ENCODE measurements at places on chromosomes 4 and X.
A peak's percentile ranks its signal among the peaks of the same experiment; 100 is the strongest.

DNA sequence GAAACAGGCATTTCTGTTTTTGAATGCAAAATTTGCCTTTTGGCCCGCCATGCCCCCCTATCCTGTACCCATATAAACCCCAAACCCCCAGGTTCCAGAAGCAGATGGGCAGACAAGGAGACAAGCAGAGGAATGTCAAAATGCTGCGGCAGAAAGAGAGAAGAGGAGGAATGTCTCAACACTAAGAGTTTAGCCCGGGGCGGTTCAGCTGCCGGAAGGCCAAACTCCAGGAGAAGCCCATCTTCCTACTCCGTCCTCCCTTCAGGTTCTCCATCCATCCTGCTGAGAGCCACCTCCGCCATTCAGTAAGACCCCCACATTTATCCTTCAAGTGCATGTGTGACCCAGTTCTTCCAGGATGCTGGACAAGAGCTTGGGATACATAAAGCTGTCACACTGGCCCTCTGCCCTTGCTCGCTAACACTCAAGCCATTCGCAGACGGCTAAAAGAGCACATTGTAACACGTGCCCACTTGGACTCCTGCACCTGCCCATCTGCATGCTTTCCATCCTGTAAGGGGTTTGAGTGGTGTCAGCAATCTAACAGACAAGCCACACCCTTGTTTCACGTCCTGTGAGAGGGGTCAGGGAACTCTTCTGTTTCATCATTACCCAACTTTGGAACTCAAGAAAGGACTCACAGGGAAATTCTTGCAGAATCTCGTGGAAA is 31.3 kb downstream of the TLR10 start:
- DNase-seq = no peak

GRCh38 chr4:63269156-63269555 is 1140.1 kb downstream of the TECRL start:
- no peak for DNase-seq

- no peak for DNase-seq
Observed at GRCh38 chr4:2245787-2246275, 3.9 kb upstream of the HAUS3 start.

DNA sequence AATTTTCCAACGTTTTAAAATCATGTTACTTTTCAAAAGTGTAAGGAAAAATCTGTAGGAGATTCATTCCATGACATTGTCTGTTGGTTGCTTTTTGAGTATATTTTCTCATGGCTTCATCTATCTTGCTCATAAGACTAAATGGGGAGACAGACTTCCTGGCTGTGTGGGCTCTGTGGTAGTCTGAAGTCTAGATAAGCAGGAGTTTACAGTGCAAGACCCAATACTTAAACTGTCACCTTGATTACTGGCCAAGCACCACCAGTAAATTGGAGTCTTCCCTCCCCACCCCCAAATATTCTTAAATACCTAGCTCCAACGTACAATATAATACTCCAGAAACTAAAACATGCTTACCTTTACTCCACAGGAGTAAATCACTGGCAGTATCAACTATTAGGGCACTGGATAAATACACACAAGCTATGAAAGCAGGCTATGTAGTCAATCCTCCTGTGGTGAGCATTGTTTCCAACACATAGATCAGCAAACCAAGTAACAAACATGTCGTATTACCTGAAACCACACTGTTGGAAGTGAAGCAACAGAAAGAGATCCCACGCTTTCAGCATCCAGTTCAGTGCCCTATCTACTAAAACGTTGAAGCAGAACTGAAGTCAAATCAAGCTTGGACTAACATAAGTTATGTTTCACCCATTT is 6.2 kb downstream of the HNRNPD start:
- DNase-seq = no peak

DNA sequence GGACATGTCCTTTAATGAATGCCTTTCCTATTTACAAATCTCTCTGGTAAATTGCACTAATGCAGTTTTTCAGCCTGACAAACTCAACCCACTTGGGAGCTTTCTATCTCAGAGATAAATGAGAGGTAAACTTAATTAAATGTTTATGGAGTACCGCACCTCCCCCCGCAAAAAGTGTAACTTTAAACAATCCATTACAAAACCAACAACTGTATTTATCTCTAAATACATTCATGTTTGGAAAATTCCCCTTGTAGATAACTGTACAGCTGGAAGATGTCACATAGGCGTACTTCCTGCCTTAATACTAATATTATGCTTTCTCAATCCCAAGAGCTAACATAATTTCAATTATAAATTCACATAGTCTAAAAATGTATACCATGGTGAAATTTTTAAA is 215.5 kb downstream of the LDB2 start:
- DNase-seq = no peak

GRCh38 chrX:112820364-112821268 is 20.0 kb downstream of the AMOT start:
- no peak for DNase-seq

- no peak for DNase-seq
Observed at GRCh38 chr4:174036576-174036975, 246.9 kb downstream of the FBXO8 start.

GRCh38 chr4:168336837-168337549 is 18.4 kb upstream of the DDX60 start:
- DNase-seq = no peak

DNA sequence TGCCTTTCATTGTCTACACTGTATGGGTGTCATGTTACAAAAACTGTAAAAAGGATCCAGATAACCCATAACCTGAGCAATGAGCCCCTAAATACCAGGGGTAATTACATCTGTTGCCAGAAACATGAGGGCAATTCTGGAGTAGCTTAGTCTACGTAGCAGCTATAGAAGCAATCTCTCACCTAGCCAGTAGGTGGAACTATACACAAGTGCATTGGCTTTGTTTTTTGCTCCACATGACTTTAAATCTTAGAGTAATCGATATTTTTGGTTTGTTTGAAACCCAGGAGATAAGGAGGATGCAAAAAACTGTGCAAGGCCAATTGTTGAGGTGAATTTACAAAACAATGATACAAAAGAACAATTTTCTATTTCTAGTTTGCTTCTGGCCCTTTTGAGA is 57.5 kb downstream of the GPR82 start:
- no peak for DNase-seq

DNA sequence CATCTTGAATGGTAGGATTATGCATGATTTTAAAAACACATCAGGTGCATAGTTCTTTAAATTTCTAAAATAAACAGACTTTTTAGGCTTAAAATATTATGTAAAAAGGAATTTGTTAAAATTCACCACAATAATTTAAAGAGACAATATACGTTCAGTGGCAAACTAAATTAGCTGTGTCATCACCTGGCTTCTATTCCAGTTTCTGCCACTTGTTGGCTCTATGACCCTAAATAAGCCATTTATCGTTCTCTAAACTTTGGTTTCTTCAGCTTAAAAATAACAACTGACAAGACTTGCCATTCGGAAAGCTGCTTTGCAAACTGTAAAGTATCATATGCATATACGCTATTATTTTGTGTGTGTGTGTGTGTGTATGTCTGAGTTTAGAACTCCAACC is 141.3 kb downstream of the MGST2 start:
- no peak for DNase-seq

DNA sequence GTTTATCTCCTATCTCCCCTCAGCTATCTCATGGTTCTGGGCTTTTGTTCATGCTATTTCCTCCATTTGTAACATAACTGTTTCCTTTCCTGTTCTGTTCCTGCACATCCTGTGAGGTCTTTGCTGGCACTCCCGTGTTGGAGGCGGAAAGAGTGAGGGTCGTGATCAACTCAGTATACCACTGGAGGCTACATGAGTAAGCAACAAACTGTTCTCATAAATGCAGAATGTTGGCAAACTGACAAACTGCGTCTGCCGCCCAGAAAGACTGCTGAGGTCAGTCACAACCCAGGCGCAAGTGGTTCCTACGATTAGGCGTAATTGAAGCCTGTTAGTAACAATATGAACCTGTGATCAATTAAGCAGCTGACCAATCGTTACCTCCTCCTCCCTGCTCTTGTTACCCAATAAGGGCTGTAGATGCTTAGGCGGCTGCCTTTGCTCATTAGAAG is 48.8 kb downstream of the C4orf33 start:
- DNase-seq = no peak

GRCh38 chr4:169615467-169616106 is 3.2 kb upstream of the NEK1 start:
- no peak for DNase-seq

GRCh38 chr4:99403380-99404184 is 31.6 kb downstream of the ADH7 start:
- DNase-seq = no peak

- DNase-seq = no peak
Observed at GRCh38 chrX:52437212-52437611, 58.4 kb upstream of the XAGE1A start.

DNA sequence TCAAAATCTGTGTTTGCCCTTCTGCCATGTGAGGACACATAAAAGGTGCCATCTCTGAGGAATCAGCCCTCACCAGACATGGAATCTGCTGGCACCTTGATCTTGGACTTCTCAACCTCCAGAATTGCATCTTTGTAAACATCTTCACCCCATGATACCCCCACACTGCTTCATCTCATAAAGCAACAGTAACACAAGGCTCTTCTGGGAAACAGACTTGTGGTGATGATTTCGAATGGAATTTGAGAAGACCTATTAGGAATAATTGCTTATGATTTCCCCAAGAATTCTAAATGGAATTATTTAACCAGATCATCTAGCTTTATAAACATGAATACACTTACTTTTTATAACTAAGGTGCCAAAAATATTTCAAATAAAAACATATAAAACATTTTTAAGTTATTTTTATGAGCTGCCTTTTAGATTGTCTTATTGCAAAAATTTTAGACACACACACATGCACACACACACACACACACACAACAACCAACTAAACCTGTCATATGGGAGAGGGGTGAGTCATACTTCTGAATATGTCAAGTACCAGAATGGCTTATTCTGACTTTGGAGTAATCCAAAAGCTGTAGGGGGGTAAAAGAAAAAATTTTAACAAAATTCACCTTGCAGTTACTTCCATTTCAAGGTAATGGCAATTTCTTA is 82.0 kb downstream of the USP46 start:
- DNase-seq = no peak

GRCh38 chr4:98544818-98545414 is 113.5 kb downstream of the TSPAN5 start:
- no peak for DNase-seq

DNA sequence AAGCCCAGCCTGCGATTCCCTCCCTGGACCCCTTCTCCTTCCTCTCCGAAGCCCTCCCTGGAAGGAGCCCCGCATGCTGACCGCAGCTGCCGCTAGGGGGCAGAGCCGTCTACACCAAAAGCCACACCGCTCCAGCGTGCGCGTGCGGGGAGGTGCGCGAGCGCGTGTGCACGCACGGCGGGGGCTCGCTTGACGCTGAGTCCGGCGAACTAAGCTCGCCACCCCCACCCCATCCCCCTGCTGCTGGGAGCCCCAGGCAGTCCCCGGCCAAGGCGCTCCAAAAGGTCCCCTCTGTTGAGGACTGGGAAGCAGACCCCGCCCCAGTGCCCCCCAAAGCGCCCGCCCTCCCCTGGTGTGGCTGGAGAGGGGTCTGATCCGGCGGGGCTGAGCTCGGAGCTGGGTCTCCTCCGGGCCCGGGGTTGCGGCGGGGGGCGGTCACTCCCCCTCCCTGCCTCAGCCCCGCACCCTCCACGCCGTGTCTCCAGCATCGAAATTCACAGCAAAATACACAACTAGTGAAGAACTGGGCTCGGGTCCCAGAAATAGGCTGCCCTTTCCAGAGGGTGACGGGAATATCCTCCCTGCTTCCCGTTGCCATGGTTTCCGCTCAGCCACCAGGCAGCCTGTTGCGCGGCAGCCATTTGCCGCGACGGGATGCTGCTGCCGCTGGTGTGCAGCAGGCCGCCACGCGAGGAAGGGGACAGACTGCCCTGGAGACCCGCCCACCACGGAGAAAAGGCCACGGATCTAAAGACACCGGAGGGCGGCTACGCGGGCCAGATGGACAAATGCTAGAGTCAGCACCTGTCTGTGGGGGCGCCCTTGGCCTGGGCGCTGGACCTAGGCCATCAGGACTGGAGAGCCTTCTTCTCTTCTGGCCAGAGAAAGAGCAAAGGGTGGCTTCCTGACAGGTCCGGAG is 11.2 kb upstream of the CCNQ start:
- peak; percentile 66 for DNase-seq

DNA sequence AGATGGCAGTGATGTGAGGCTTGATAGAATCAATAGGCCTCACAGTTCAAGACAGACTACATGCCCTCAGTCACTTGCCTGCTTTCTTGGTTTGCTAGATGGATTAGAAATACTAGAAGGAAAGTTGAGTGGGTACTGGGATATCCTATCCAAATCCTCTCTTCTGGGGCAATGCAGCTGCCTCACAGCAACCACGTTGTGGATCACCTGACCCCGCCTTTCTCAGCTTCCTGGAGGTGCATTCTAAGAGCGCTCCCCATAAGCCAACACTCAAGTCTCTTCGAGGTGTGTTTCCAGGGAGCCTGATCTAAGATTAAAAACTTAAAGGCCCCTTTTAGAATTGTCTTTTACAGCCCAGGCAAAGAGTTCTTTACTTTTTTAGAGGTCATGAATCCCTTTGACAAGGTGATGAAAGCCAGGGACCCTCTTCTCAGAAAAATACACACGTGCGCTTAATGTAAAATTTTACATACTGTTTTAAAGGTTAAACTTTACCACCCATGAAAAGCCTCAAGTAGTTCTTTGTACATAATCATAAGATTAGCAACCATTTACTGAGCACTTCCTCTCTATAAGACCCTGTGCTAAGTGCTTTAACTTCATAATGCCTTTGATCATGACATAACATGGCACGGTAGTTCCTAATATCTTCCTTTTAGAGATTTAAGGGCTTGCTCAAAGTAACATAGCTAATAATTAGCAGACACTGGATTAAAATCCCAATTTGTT is 840 bp upstream of the RPL34 start:
- no peak for DNase-seq

- DNase-seq = no peak
Observed at GRCh38 chrX:68365341-68365740, 68.0 kb downstream of the OPHN1 start.

GRCh38 chr4:128285085-128285997 is 2.3 kb downstream of the PGRMC2 start:
- DNase-seq = no peak

DNA sequence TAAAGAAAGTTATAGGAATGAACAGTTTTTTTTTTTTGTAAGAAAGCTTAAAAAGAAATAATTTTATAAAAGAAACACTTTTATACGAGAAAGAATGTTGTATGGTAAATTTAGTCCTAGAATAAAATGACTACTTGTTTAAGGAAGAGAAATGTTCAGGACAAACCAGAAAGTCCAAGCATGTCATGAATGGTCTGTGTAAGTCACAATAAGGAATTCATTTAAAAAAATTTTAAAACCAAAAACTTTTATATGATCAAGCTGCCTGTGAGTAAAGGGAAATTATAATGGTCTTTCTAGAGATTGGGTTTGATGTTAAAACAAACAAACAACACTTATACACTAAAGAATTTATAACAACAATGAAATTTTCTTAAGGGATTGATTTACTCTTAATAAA is 858.9 kb upstream of the PCDH7 start:
- DNase-seq = no peak

GRCh38 chrX:121987163-121987562 is 939.8 kb downstream of the GLUD2 start:
- no peak for DNase-seq

DNA sequence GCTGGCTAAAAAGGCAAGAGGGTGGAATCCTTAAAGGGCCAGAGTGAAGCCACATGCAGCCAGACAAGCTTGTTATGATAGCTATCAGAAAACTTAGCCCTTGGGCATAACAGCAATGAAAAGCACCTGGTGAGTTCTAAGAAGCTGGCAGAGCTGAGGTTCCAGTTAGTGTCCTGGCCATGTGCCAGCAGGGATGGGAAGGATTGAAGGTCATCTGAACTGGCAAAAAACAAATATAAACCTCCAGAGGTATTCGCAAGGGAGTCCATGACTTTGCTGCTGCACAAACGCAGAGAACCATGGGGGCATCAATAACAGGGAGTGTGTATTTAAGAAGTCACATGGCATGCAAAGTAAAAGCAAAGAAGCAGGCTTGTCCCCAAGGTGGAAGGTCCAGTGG is 208.9 kb downstream of the FAM47A start:
- DNase-seq = no peak

Measured in ureter (tissue), 1 donor.